Transverse colon (tissue), 4 donors: ENCODE measurements at places on chromosomes 4 and X.
A peak's percentile ranks its signal among the peaks of the same experiment; 100 is the strongest.

GRCh38 chrX:29231800-29232199, 644.6 kb downstream of the IL1RAPL1 start:
- DNase-seq, result no peak

- DNase-seq, result no peak
Observed at GRCh38 chr4:177375372-177375771, 65.7 kb downstream of the NEIL3 start.

DNA sequence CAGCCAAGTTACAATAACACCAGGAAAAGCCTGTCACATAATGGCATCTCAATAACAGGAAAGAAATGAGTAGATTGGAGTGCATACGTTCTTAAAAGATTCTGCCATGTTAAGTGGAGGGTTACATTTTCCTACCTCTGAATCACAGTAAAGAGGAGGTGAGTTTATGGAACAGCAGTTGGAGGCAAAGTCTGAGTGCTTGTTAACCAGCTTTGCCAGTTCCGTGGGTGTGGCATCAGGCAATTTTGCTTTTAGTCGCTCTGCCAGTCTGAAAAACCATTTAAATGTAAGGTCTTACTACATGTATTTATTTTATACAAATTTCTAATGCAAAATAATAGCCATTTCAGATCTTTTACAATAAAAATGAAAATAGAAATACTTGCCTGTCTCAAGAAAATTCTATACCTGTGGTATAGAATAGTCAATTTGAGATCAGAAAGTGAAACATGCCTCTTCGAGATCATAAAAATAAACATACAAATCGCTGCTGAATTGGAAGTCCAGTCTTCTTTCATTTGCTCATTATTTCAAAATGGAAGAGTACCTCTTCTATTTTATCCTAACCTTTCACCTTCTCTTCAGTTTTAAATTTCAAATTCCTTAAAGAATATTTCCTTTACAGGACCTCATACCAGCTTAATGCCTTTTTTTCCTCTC, 31.4 kb downstream of the GC start:
- peak; percentile 61 for DNase-seq

DNA sequence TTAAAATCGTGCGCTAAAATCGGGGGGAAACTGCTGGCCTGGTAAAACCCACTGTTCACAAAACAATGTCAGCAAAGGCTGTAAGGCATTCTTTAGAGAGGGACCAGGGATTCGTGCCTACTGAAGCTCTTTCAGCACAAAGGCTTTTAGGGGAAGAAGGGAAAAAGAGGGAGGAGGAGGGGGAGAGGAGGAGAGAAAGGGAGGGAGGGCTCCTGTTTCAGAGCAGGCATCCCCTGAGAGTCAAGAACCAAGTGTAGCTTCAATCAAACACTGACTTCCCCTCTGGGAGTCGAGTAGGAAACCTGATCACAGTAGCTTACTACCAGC, 9.5 kb downstream of the BCOR start:
- no peak for DNase-seq

DNA sequence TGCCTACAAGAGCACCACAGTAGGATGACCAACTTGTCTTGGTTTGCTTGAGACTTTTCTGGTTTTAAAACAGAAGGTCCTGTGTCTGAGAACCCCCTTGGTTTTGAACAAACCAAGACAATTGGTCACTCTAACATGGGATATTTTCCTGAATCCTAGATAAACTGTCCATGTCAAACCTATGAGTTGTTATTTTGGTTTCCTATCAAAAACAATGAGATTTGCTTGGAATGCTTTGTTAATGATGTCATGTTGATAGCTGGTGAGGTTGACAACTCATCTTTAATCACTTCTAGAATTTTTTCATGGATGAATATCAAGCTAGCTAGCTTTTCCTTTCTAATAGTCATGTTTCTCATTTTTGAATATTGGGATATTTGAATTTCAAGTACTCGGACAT, 518.3 kb upstream of the ARX start:
- DNase-seq, result no peak

GRCh38 chr4:89860971-89861370, 24.0 kb upstream of the SNCA start:
- DNase-seq, result no peak

DNA sequence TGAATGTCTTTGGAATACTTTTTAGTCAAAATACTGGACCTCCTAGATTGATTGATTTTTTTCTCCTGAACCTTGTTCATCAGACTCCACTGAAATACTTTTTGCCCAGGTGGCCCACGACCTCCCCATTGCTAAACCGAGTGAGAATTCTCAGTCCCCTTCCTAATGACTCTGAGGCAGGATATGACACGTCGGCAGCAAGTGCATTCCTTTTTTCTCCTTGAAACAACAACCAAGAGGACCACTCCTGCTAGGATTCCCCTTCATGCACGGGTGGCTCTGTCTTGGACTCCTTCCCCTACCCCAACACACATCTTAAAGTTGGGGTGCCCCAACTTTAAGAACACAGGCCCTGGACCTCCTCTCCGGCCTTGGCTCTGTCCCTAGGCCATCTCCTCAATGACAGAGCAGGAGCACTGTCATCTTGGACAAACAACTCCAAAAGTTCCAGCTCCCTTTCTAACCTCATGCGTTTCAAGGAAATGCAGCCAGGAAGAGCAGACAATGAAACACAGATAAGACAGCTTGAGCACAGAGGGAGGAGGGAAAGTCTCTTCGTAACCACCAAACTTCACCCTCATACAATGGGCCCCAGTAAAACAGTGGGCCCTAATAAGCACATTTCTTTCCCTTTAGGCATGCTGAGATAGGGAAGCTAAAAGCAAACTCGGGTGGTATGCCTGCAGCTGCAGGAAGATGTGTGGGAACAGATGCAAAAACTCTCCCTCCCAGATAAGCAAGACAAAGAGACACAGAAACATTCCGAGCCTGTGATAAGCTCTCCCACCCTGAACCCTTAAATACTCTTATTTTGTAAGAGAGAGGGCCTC, 33.9 kb downstream of the ZBTB49 start:
- DNase-seq, result no peak

DNA sequence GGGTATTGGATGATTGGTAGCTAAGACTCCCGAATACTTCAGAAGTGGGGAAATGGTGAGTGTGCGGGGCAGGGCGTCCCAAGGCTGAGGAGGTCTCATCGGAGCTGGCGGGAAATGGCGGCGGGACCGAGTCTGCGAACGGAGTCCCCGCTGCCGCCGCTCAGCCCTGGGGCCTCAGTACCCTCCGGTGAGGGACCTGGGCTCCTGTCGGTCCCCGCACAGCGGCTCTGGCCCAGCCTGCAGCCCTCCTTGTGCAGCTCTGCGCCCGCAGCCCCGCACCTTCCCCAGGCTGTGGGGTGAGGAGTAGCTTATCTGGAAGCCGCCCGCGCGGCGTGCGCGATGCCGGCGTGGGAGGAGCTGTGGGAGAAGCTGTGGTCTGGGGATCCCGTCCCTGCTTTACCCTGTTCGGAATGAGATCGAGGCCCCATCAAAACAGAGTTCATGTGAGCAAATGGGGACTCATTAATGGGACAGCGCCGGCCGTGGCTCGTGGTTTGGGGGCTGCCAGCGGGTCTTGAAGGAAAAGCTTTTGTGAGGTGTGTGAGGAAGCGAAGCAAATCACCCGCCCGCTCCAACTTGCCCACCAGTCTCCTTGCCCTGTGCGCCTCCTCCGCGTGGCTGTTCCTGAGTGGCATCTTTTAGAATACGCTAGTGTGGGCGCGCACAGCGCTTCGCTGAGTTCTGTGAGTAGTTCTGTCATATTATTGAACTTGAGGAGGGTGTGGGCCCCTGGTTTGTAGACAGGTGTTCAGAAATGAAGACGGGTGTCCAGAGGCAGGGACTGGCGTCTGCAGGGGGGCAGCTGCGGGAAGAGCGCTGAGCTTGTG, 531 bp downstream of the ZNF141 start:
- DNase-seq, result no peak

- no peak for DNase-seq
Observed at GRCh38 chr4:68445111-68445510, 2.2 kb upstream of the TMPRSS11E start.

DNA sequence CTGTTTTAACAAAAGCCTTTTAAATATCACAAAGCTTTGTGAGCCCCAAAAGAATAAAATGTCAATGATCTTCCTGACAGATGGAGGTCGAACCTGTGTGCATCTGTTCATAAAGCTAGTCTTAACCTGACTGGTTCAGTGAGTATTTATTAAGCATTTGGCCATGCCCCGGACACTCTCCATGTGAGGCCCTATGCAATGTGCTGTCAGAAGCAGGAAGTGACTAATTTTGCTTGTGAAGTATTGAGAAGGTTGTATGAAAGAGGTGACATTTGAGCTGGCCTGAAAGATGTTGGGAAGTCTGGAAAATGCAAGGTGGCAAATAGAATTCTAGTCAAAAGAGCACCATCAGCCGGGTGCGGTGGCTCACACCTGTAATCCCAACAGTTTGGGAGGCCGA, 171.4 kb downstream of the MSL3 start:
- DNase-seq, result no peak

DNA sequence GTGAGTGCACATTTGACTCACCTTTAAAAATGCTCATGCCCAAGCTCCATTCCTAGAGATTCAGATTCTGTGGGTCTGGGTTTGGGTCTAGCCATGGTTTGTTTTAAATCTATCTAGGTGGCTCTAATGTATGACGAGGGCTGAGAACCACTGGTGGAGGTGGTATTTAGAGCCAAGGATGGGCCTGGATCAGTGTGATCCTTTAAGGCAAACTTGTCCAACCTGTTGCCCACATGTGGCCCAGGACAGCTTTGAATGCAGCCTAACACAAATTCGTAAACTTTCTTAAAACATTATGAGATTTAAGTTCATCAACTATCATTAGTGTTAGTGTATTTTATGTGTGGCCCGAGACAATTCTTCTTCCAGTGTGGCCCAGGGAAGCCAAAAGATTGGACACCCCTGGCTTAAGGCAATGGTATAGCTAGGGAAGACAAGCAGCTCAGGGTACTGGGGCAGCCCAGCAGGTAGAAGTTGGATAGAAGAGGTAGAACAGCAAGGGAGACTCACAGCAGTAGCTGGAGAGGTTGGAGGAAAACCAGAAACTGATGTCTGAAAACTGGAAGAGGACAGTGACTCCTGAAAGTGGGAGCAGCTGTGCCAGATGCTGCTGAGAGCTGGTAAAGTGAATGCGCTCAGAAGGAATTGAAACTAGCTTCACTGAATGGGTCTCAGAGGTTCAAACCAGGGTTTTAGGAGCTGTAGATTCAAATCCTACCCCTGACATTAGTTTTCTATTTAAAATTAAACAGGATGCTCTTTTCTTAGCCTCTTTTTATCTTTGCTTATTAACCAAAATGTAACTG, 18.2 kb downstream of the ADD1 start:
- DNase-seq, result no peak

DNA sequence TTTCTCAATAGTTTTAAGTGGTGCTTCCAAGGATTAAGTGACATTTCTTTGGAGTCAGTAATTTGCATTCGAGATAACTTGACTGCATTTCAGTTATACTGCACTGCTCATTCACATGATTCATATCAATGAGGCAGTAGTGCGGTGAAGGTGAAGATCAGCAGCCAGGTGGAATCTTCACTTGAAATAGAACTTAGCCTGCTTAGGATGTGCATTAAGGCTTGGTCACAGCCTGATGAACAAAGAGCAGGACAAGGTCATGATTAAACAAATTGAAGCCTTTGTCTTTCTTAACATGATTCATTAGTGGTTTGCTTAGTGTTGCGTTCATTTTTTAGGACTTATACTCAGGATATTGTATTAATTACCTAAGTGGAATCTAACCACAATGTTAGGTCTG, 212.1 kb upstream of the GALNTL6 start:
- DNase-seq, result no peak

GRCh38 chr4:1628892-1629698, 55.0 kb downstream of the FAM53A start:
- DNase-seq, result peak; percentile 65

DNA sequence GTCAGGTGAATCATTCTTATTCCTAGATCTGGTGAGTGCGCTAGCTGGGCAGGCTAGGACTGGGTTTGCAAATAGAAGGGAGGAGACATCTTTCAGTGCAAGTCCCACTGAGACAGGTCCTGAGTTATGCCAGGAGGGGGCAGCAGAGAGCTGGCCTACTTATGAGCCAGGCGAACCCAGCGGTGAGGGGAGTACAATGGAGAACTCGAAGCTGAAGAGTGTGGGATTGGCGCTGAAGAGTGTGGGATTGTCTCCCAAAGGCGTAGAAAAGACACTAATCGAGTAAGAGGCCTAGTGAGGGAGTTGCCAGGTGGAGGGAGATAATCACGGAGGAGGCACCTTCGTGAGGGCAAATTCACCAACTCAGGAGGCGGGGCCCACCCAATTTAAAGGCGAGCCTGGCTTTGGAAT, 91.7 kb upstream of the CXorf66 start:
- DNase-seq, result peak; percentile 67

GRCh38 chr4:6050551-6050950, 32.3 kb upstream of the C4orf50 start:
- DNase-seq, result no peak

DNA sequence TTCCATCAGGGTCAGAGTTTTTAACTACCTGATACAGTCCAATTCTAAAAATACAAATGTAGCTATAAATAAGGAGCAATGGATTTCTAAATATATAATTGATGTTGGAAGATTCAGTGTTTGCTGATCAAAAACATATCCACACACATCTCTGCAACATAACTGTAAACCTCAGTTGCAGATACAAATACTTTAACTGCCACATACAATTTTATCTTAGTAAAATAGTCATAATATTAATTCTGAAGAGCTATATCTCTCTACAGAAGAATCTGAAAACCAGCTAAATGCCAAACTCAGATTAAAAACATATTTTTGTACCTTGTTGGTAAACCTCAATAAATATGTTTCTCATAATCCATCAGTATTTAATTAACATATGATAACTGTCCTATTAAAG, 674.3 kb upstream of the INTU start:
- no peak for DNase-seq

- no peak for DNase-seq
Observed at GRCh38 chrX:19724409-19724808, 163.0 kb downstream of the SH3KBP1 start.

DNA sequence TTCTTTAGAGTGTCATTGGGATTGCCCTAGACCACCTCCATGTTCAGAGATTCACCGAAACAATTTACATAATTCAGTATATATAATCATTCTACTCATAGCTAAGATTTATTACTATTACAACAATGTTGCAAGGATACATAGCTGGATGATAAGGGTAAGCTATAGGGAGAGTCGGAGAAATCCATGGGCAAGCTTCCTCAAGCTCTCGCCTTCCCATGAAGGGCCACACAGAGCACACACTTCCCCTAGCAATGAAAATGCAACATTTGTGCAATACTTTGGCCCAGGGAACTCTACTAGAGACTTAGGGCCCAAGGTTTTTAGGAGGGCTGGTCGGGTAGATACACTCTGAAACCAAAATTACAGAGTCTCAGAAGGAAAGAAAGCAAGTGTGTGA, 49.7 kb upstream of the ABCG2 start:
- no peak for DNase-seq

GRCh38 chr4:151719956-151720334, 40.9 kb downstream of the GATB start:
- DNase-seq, result no peak
